Endothelial cell (in vitro differentiated cells): ENCODE measurements at places on chromosomes 12 and 14. TPM values are rescaled to one million over a fixed set of nuclear protein-coding genes. Genes with fewer than 3 reads are reported as not detected.

KLRB1 gene
- not detected for total RNA-seq

LBHD2 gene
- total RNA-seq = not detected

HOXC6 gene
- total RNA-seq = 0.21 TPM

TMTC2 gene
- total RNA-seq = 3.6 TPM

PPM1H gene
- 71.8 TPM for total RNA-seq

ADAM21 gene
- not detected for total RNA-seq

AQP2 gene
- 0.05 TPM for total RNA-seq

ALDH1L2 gene
- total RNA-seq = 1.4 TPM

TSHR gene
- total RNA-seq = not detected

SPTB gene
- total RNA-seq = 0.08 TPM

DNA sequence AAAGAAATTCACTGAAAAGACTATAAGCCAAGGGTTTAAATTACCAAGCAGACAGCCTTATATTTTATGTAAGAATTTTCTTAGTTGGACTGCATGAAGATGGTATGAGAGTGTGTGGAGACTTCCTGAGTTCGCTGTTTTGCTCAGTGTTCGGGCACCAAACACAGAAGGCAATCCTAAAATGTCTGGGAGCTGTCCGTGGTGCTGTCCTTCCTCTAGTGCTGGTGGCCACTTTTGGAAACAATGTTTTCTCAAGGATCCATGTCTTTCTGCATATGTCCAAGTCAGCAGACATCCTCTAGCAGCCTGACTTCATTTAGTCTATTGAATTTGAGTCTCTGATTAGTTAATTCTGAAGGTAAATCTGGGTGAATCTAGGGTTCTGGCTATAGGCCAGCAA is 135.8 kb downstream of the SLC8A3 start:
- peak; percentile 63 for DNase-seq

DNA sequence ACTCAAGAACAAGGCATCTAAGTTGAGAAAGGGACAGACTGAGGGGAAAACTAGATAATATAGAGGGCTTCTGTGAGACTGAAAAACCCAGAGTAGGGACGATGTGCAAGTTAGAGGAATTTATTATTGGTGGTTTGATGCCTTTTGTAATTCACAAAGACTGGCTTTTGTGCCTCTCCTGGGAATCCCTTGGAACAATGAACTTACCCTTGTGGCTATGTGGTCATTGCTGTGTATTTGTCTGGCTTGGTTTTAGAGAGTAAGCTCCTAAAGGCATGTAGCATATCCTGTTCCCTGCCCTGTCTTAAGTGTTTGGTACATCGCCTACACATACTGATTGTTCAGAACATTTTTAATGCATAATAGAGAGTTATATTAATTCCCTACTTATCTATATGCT is 26.6 kb downstream of the DCN start:
- no peak for DNase-seq

DNA sequence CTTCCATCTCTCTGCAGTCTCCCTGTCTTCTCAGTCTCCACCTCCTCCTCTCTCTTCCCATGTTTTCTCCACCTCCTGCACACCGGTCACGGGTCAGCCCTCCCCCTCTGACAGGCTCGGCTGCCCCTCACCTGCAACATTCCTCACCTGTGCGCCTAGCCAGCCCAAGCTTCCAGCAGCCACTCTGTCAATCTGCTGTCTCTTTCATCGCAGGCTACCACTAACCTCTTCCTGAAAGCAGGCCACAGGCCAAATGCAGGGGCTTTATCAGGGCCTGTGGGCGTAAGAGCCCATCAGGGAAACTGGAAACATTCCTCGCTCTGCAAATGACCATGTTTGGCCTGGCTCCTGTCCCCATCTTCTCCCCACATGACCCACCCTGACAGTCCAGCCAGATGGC is 34.5 kb downstream of the CMKLR1 start:
- DNase-seq = no peak

- DNase-seq = no peak
Measured at GRCh38 chr12:76303365-76303764, 44.9 kb downstream of the BBS10 start.

GRCh38 chr14:75213172-75213571 is 36.8 kb upstream of the TMED10 start:
- no peak for DNase-seq

GRCh38 chr14:92680781-92681650 is 67.4 kb downstream of the LGMN start:
- peak; percentile 81 for DNase-seq

DNA sequence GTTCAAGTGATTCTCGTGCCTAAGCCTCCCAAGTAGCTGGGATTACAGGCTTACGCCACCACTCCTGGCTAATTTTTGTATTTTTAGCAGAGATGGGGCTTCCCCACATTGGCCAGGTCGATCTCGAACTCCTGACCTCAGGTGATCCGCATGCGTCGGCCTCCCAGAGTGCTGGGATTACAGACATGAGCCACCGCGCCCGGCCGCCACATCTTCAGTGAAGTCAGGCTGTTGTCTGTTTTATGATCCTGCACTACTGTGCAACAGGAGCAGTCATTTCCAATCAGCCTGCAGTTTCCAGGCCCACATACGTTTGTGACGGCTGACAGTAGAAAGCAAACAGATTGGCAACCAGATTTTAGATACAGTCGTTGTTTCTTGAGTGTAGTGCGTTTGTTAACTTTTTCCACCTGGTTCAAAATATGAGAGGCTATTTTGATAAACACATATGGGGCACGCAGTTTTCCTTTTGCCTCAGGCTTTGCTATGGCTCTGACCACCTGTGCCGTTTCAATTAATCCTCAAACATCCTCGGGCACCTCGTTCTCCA is 74.8 kb downstream of the LGMN start:
- no peak for DNase-seq

GRCh38 chr12:50220363-50220995 is 53.3 kb upstream of the CERS5 start:
- DNase-seq = no peak

- DNase-seq = no peak
Measured at GRCh38 chr14:71387753-71388152, 480.5 kb downstream of the PCNX1 start.

DNA sequence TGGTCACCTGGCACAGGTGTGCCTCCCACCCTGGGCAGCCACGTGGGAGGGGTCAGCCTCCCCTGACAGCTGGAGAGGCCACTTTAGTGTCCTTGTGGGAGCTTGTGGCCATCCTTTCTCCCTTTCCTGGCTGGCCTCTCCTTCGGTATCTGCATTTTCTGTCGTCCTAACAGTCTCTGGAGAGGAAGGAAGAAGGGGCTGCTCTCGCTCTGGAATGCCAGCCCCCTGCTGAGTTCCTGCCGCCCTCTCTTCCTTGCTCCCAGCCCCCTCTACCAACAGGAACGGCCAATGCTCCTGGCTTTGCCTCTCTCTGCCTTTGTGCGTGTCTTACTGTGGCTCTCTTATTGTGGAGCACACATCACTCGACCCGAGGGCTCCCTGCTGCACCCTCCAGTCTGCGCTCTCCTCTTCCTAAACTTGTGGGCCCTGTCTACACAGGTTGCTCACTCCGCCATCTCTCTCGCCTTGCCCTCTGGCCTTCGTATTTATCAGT is 70.8 kb downstream of the FBXL14 start:
- DNase-seq = peak; percentile 44

DNA sequence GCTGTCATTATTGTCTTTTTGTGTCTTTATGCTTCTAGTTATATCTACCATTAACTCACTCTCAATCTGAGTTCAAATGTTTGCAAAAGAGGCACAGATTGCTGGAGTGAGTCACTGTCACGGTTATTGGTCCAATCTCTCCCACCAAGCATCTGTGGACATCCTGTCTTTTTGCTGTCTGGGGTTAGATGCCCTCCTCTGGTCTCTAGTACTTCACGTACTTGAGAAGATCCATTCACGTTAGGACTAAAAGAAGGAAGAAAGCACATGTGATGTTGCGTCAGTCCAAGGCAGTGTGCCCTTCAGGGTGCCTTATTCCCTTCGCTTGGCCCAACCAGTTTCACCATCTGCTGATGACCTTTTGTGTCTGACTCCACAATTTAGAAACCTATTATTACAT is 72.3 kb upstream of the STXBP6 start:
- no peak for DNase-seq

GRCh38 chr12:10363914-10364814 is 25.7 kb downstream of the KLRK1 start:
- DNase-seq = peak; percentile 12

DNA sequence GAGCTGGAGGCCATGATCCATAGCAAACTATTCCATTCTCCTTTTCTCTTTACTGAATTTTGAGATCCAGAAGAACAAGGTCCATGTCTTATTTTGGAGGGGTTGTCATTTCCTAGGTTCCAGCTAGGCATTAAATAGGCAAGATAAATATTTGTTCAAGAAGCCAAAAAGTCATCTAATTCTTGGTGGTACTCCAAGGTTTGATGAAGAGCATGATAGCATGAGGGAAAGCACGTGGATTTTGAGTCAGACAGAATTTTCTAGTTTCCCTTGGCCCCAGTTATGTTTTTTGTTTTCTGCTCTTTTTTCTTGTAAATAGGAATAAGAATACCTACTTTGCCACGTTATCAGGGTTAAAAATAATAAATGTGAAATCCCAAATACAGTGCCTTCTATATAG is 25.5 kb upstream of the FRMD6 start:
- no peak for DNase-seq

DNA sequence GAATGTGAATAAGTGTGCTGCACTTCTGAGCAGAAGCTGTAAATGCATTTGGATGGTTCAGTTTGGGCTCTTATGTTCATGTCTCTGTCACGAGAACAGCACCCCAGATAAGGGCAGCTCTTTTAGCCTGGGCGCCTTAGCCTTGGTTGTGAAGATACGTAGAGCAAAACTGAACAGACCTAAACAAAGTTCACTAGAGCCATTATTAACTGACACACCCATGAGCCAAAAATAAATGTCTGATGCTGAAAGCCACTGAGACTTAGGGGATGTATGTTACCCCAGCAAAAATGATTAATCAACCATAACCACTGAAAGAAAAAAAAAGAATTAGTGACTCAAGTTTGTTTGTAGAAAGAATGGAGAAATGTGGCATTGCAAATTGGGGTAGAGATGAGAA is 343.4 kb downstream of the BCAT1 start:
- DNase-seq = no peak

DNA sequence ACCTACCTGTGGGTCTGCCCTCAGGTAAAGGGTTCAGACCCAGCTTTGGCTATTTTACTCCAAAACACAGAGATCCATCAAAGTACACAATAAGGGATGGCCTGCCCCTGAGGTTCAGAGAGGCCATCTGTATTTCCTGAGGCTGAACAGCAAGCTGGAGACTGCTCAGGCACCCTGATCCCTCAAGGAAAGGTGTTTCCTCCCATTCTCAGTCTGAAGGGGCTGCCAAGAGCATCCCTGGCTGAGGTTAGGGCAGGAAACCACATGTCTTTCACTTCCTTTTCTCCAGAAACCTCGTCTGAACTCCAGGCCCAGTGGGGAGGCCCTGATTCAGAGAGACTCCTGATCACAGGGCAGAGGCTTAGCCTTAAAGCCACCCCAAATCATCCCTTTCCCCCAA is 1.5 kb downstream of the RILPL1 start:
- peak; percentile 30 for DNase-seq

DNA sequence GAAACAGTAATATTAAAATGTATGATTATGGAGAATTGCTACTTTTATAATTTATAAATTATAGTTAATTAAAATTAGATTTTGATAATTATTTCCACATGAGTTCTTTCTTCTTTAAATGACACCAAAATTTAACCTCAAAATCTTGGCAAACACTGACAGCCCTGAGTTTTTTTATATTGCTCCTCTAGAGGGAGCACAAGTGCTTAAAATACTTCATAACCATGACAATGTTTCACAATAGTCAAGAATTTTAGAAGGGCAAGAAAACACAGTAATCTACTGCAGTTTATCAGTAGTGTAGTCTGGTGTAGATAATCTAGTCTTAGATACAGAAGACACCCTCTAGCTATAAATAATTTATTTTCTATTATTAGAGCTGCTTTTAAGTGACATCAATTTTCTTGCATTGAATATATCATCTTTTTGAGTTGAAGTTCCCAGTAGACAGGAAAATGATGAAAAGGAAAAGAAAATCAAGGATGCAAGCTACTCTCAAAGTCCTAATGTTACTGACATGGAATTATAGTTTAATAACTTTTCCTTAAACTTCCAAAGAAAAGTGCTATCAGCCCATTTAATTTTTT is 14.3 kb upstream of the PTGER2 start:
- no peak for DNase-seq

- no peak for DNase-seq
Measured at GRCh38 chr14:56949828-56950227, 139.5 kb upstream of the OTX2 start.

DNA sequence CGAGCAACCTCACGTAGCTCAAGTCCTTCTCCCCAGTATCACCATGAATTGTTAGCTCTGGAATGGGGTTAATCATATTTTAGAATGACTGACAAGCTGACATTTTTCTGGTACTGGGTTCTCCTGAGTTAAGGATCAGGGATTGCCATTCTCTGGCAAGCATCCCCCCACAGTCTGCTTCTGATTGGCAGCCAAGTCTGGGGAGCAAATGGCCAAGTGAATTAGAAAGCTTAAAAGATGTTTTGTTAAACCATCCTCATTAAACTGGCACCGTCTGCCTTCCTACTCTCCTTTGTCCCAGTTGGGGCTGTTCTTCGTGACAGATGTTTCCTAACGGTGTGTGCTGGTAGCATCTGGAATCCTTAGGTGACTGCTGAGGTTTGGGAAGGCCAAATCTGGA is 17.2 kb upstream of the CISTR start:
- no peak for DNase-seq

DNA sequence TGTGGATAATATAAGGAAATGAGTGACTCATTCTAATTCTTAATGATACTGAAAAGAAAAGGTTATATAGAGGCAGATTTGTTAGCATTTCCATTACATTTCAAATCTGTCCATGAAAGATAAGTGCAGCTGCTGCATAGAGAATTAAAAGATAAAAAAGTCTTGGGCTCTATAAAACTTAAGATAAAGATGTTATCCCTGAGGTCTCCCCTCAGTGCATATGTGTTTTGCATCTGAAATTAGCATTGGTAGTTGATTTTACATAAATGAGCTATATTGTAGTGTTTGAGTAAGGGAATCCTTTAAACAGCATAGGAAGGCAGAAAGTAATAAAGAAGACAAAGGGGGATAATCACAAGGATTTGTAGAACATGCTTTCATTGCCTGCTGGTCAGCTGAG is 206.2 kb downstream of the FSCB start:
- no peak for DNase-seq

- no peak for DNase-seq
Measured at GRCh38 chr12:3238196-3238595, 161.0 kb downstream of the TSPAN9 start.

- DNase-seq = no peak
Measured at GRCh38 chr12:116280595-116281290, 3.2 kb upstream of the MED13L start.

DNA sequence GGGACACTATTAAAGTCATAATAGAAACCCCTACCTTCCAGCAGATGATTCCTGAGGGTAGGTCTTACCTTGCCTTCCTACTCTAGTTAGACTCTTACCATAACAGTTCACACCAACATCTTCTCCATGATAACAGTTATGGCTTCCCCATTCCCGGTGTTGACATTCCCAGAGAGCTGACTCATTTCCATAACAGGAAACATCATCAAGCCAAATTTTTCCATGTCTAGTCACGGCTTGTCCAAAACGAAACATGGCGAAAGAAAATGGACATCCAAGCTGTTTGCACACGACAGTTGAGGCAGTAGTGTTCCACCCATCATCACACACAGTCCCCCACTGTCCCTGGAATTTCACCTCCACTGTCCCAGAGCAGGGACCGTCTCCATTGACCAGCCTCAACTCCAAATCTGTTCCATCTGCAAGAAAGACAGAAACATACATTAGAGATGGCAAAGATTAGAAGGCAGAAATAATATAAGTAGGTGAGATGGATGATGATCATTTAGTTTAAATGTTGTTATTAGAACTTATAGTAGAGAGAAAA is 10.6 kb downstream of the CD163L1 start:
- DNase-seq = no peak

- DNase-seq = no peak
Measured at GRCh38 chr14:51912112-51912786, 51.8 kb downstream of the GNG2 start.
